ENCODE measurements at places on chromosomes 16 and 17.

- no peak for DNase-seq
Measured at GRCh38 chr17:81016575-81016974, 18.4 kb upstream of the BAIAP2 start.

DNA sequence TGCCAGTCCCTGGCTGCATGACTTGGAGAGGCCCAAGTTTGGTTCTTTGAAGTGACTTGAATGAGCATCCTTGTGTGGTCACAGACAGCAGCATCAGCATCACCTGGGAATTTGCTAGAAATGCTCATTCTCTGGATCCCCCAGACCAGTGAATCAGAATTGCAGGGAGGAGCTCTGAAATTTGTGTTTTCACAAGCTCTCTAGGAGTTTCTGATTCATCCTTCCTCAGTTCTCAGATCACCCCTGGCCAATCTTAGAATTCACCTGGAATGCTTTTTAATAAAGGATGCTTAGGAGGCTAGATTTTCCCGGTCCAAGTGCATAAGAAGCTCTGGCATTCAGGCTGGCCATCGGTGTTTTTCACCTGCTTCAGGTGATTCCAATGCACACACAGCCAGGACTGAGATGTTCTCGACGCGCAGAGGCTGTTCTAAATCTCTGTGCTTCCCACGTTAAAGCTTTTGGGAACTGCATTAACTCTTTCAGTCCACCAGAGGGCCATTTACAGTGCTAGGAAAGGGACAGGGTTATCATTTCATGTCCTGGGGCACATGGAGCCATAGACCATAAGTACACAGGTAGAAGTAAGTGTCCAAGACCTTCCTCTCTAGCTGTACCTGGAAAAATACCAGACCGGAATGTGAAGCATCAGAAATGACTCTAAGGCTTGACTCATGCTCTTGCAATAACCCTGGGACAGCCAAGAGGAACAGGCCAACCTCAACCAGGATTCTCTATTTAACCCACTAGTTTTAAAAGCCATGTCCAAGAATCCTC is 85.7 kb upstream of the XYLT1 start:
- no peak for DNase-seq

DNA sequence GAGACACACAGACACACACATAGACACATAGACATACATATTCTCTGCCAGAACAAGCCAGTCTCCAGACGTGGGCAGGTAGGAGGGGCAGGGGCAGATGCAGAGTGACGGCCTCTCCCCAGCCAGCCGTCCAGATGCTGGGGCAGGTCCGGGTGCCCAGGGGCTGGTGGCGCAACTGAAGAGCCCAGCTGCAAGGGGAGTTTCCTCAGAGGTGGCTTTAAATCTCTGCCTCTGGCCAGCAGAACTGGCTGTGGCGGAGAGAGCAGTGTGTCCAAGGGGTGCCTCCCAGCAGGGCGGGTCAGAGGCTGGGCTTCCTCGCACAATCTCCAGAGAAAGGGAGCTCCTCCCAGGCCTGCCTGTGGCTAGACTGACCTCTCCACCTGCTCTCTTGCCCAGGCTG is 9.4 kb upstream of the GCGR start:
- DNase-seq = no peak

DNA sequence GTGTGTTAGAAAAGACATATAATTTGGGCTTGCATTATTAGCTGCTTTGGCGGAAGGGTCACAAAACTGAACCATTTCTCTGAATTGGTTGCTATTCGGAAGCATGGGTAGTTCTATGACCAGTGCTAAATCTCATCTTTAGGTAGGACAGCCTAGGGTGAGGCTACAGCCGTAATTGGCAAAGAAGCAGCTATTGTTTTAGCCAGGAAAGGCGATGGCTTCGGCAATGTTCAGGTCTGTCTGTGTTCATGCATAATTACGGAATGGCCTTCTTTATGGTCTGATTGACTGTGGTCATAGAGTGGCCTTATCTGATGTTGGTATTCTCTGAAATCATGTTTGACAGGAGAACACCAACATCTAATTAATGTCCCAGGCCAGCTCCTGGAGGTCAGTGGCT is 368.4 kb upstream of the HSBP1 start:
- DNase-seq = no peak
